ENCODE measurements at places on chromosomes 7 and 10. TPM values are rescaled to one million over a fixed set of nuclear protein-coding genes. Genes with fewer than 3 reads are reported as not detected.

The HMX3 gene
- total RNA-seq, result not detected

The LRRN3 gene
- total RNA-seq, result 0.16 TPM

The CHAT gene
- total RNA-seq, result not detected

The TES gene
- 128 TPM for total RNA-seq

The TLX1 gene
- not detected for total RNA-seq

The FAM13C gene
- total RNA-seq, result 0.08 TPM

The AGR2 gene
- 2.2 TPM for total RNA-seq

The INHBA gene
- total RNA-seq, result 121 TPM

The MBL2 gene
- not detected for total RNA-seq
